ENCODE measurements at places on chromosomes 4 and X. TPM values are rescaled to one million over a fixed set of nuclear protein-coding genes. Genes with fewer than 3 reads are reported as not detected.

Gene FBXW7
- 36.1 TPM for total RNA-seq

Gene CXorf49
- total RNA-seq: not detected

Gene PLXNB3
- total RNA-seq: 0.63 TPM

Gene HSFX4
- total RNA-seq: not detected

Gene RNF150
- not detected for total RNA-seq

Gene MAGEC2
- total RNA-seq: not detected

Gene CXCL10
- total RNA-seq: 0.59 TPM

Gene SSX2B
- total RNA-seq: not detected

All from activated CD8-positive, alpha-beta memory T cell treated with anti-CD3 and anti-CD28 coated beads for 36 hours (primary cell).